OCI-LY7 (cell line): ENCODE measurements at places on chromosomes 7 and 10. TPM values are rescaled to one million over a fixed set of nuclear protein-coding genes. Genes with fewer than 3 reads are reported as not detected.

AKR1D1 gene
- total RNA-seq = not detected in 2 replicates

PRPS1L1 gene
- not detected in 2 replicates for total RNA-seq

INSYN2A gene
- not detected in 2 replicates for total RNA-seq

NEUROD6 gene
- not detected in 2 replicates for total RNA-seq

ELOVL3 gene
- 0.48 TPM in 1 of 2 replicates, not detected in the other for total RNA-seq

CD36 gene
- total RNA-seq = not detected in 2 replicates

ACTR3C gene
- not detected in 2 replicates for total RNA-seq

CALML3 gene
- not detected in 2 replicates for total RNA-seq

ADARB2 gene
- total RNA-seq = not detected in 2 replicates

NUDT1 gene
- 78.2 and 88.4 TPM in 2 replicates for total RNA-seq

GTF2I gene
- total RNA-seq = 269 and 281 TPM in 2 replicates

RARRES2 gene
- total RNA-seq = not detected in 2 replicates

SPACDR gene
- 2.4 and 3.7 TPM in 2 replicates for total RNA-seq

ZC3HAV1L gene
- total RNA-seq = not detected in 2 replicates

SPDYE2B gene
- total RNA-seq = not detected in 2 replicates

CLDN4 gene
- 0.90 and 1.0 TPM in 2 replicates for total RNA-seq

EBLN1 gene
- total RNA-seq = not detected in 2 replicates

ZNF398 gene
- 14.2 and 15.5 TPM in 2 replicates for total RNA-seq

NKX2-3 gene
- not detected in 2 replicates for total RNA-seq

STEAP1B gene
- 1.1 and 2.1 TPM in 2 replicates for total RNA-seq

LRMDA gene
- not detected in 2 replicates for total RNA-seq

HTRA1 gene
- not detected in 2 replicates for total RNA-seq

RAPGEF5 gene
- 115 and 120 TPM in 2 replicates for total RNA-seq

DNAJB6 gene
- 65.9 and 66.4 TPM in 2 replicates for total RNA-seq

ASB10 gene
- total RNA-seq = not detected in 2 replicates

ZNF503 gene
- total RNA-seq = not detected in 2 replicates

PTF1A gene
- total RNA-seq = not detected in 2 replicates

CYP2C9 gene
- total RNA-seq = not detected in 2 replicates

ADAMTS14 gene
- total RNA-seq = 0.11 TPM in 1 of 2 replicates, not detected in the other

MBL2 gene
- total RNA-seq = not detected in 2 replicates

NPTX2 gene
- total RNA-seq = not detected in 2 replicates

SYT15B gene
- 0.37 and 0.42 TPM in 2 replicates for total RNA-seq

EFCAB10 gene
- total RNA-seq = not detected in 2 replicates

TRPV5 gene
- not detected in 2 replicates for total RNA-seq

ACSM6 gene
- total RNA-seq = not detected in 2 replicates

CCDC6 gene
- 22.4 and 25.4 TPM in 2 replicates for total RNA-seq

CPXM2 gene
- total RNA-seq = not detected in 2 replicates

TMEM273 gene
- 0.82 and 1.3 TPM in 2 replicates for total RNA-seq

SLC29A3 gene
- total RNA-seq = 7.3 and 8.2 TPM in 2 replicates

RELN gene
- total RNA-seq = not detected in 2 replicates

RPEL1 gene
- not detected in 2 replicates for total RNA-seq

TUBB8 gene
- total RNA-seq = not detected in 2 replicates

KLLN gene
- total RNA-seq = 5.1 and 5.5 TPM in 2 replicates

ERVW-1 gene
- not detected in 2 replicates for total RNA-seq
